ENCODE measurements at places on chromosomes 6 and 20. TPM values are rescaled to one million over a fixed set of nuclear protein-coding genes. Genes with fewer than 3 reads are reported as not detected.

- DNase-seq = no peak
Measured at GRCh38 chr6:125852587-125852986, 61.8 kb downstream of the NCOA7 start.

DNA sequence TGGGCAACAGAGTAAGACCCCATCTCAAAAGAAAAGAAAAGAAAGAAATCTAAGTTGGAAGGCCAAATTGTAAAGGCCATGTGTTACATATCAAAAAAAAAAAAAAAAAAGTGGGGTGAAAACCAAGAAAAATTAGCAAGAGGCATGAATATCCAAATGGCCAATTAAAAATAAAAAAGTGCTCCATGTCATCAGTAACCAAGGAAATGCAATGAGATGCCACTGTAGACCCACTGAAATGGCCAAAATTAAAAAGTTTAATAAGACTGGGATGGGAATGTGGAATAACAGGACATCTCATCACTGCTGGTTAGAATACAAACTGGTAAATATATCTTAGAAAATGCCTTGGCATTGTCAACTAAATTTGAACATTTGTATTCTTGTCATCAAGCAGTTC lies 30.1 kb upstream of the BCLAF1 start:
- no peak for DNase-seq

- no peak for DNase-seq
Measured at GRCh38 chr6:52360028-52360427, 1.9 kb upstream of the PAQR8 start.

DNA sequence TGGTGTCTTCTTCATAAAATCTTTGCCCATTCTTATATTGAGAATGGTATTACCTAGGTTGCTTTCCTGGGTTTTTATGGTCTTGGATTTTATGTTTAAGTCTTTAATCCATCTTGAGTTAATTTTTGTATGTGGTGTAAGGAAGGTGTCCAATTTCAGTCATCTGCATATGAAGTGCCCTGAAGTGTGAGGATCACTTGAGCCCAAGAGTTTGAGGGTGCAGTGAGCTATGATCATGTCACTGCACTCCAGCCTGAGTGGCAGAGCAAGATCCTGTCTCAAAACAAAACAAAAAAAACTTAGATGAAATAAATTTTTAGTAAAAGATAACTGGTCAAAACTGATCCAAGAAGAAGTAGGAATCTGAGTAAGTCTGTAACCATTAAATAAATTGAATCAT lies 215.4 kb downstream of the TBC1D7 start:
- DNase-seq = no peak

DNA sequence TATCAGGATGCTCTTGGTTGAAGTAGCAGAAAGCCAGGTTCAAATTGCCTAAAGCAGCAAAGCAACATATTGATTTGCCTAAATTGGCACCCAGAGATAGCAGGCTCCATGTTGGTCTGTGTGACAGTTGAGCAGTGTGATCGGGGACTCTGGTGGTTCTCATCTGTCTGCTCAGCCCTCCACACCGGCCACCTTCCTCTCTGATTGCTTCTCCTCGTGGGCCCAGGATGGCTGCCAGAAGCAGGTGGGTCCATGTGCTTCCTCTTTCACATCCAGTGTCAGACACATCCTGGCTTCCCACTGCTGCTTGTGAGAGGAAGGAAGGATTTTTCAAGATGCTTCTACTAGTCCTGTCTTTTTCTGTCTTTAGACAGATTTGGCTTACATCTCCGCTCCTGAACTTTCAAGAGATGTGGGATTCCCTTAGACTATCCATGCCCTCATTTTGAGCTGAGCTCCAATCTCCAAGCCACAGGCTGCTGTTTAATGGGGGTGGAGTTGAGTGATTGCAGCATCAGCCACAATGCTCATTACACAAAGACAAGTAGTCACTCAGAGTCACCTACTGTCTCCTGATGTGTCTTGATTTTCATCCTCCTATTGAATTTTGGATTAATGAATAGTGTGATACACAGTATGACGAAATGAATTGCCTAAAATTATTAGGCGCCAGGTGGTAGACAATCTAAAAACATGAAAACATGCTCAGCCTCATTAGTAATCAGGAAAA lies 122.2 kb downstream of the ZDHHC14 start:
- no peak for DNase-seq

DNA sequence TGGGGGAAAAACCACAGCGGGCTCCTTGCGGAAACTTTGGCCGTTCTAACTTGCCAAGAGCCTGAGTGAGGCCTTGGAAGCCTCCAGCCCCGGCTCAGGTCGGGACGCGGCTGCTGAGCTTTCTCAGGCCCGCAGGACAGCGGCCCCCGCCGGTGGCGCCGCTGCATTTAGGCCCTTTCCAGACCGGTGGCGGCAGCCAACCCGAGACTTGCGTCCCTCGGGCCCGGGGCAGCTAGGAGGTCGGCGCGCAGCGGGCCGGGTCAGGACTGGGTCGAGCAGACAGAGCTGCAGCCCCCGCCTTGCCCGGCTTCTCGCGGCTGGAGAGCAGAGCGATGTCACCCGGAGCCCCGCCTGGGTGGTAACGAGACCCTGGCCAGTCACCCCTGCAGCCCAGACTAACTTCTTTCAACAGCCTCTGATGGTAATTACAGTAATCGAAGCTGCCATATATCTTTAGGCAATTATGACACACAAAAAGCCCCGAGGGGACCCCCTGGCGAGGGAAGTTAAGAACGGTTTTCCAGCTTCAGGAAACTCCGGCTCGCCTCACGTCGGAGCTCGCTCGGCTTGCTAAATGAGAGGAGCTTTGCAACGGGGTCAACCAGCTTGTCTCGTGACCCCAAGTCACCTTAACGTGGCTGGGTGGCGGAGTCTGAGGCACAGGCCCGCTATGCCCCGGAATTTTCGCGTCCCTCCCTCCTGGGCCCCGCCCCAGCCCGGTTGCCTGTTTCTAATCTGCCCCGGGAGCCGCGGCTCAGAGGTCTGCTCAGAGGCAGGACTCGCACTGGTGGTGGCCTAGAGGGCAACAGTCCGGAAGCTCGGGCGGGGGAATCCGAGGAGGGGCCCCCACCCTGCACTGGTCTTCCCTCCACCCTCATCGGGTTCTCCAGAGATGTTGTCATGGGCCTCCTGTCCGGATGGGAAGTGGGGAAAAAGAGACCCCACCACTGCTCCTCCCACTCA lies 3.0 kb downstream of the NR2E1 start:
- DNase-seq = peak; percentile 42

DNA sequence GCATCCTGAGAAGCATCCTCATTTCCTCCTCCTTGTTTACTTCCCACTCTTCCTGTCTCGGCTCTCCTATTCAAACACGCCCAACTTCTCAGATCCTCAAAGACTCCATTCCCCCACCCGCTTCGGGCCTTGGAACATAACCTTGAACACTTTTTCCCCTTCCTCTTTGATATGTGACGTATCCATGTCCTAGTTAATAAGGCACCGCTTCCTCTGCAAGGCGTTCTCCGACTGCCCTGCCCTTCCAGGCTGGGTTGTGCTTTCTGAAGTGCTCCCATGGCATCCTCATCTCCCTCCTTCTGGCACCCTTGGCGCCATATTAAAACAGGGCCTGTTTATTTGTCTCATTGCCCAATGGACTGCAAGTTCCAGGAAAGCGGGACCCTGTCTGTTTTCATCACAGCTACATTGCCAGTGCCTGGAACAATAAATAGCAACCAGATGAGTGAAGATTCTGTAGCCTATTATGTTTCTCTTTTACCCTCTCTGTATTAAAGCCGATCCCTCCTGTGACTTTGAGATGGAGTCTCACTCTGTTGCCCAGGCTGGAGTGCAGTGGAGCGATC lies 115.3 kb upstream of the TRAF3IP2 start:
- no peak for DNase-seq

- DNase-seq = peak; percentile 66
Measured at GRCh38 chr20:1844325-1845162, 50.7 kb upstream of the SIRPA start.

DNA sequence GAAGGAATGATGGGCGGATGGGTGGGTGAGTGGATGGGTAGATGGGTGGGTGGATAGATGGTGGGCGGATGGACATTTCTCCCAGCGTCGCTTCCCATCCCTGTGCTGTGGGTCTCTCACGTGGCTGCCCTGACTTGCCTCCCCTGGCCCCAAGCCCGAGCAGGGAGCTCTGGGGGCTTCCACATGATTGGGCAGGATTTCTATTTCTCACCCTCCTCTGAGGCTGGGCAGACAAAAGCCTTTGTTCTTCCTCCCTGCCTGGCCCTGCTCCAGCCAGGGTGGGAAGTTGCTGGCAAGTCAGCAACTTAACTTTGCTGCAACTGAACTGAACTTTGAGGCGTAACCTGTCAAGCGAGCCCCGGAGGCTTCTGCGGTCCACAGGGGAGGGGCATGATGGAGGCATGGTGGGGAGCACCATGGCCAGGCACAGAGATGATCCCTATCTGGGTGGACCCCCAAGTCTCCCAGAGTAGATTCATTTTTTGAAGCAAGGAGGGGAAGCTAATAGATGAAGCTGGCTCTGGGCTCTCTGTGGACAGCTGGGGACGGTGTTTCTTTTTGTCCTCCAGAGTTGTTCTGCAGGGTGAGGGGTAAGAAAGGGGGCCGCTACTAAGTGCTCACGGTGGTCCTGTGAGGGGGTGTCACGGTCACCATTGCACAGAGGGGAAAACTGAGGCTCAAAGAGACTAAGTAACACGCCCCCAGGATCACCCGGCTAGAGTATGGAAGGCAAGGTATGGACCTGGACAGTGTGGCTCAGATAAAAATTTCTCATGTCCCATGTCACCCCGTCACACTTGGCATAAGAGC lies 140.1 kb downstream of the CEBPB start:
- DNase-seq = no peak

FRS3 gene
- polyA plus RNA-seq = 4.5 TPM

EDN3 gene
- 2.3 TPM for polyA plus RNA-seq

TCP11 gene
- polyA plus RNA-seq = not detected
